ENCODE measurements at places on chromosomes 3 and 15.

DNA sequence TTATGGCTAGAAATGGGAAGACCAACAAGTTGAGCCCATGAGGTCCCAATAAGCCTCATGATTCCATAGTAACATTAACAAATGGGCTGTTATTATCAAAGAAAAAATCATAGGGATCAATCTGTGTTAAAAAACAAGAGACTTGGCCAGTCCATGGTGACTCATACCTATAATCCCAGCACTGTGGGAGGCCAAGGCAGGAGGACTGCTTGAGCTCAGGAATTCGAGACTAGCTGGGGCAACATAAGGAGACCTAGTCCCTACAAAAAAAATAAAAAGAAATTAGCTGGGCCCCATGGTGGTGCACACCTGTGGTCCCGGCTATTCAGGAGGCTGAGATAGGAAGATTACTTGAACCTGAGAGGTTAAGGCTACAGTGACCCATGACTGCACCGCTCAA is 124.8 kb downstream of the DMXL2 start:
- DNase-seq: no peak
- H3K36me3 ChIP-seq: peaks cover 28% of the 10 kb centered on the region
- no peaks in the 10 kb centered on the region for H3K27me3 ChIP-seq
- H3K4me1 ChIP-seq: no peaks in the 10 kb centered on the region

DNA sequence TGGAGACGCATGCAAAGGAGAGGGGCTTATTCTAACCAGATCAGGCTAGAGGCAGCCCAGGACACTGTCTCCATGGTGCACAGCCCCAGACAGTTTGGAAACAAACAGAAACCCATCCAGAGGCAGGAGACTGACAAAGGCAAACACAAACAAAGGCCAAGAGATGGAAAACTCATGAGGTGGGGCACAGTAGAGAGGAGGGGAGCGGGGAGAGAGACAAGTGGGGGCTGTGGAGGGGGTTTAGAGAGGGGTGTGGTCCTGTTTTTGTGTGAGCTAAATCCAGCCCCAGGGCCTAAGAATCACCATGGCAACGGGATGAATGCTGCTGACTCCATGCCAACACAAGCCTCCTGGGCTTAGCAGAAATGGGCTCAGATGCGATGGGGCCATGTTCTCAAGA is 32.3 kb downstream of the PARP16 start:
- peaks cover 15% of the 10 kb centered on the region for H3K4me1 ChIP-seq
- no peak for DNase-seq
- no peak overlapping the region for H3K27ac ChIP-seq

GRCh38 chr3:101623656-101624055 is 49.7 kb downstream of the PCNP start:
- DNase-seq: no peak
- H3K27ac ChIP-seq: no peak overlapping the region
- H3K4me1 ChIP-seq: no peaks in the 10 kb centered on the region
- no peak overlapping the region for H3K4me3 ChIP-seq
- no peaks in the 10 kb centered on the region for H3K27me3 ChIP-seq

- H3K4me3 ChIP-seq: no peak overlapping the region
- H3K4me1 ChIP-seq: peaks cover 3% of the 10 kb centered on the region
Observed at GRCh38 chr15:68653031-68653635, 74.3 kb downstream of the CORO2B start.

- no peak overlapping the region for H3K4me3 ChIP-seq
Observed at GRCh38 chr3:71262364-71263265, 320.9 kb downstream of the FOXP1 start.

GRCh38 chr3:78846718-78847117 is 921.1 kb downstream of the ROBO1 start:
- peaks cover 57% of the 10 kb centered on the region for H3K4me1 ChIP-seq
- no peaks in the 10 kb centered on the region for H3K27me3 ChIP-seq

DNA sequence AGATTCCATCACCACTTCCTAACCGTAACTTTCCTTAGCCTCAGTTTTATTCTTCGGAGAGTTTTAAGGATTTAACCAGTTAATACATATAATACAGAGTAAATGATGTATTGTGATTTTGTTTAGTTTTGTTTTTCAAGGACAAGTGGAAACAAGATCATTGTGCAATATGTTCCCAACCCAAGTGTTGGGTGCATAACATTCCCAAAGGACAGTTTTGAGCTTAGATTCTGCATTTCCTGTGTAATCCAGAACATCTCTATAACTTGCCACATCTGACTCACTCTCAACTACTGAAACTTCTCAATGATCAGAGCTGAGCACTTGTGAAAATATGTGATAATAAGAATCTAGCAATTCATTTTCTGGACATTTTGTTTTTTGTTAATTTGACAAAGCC is 466.1 kb upstream of the PPP2R3A start:
- no peak for DNase-seq
- H3K36me3 ChIP-seq: no peaks in the 10 kb centered on the region
- peaks cover 65% of the 10 kb centered on the region for H3K27me3 ChIP-seq
- H3K4me1 ChIP-seq: no peaks in the 10 kb centered on the region
- H3K27ac ChIP-seq: no peak overlapping the region

GRCh38 chr3:58236527-58237237 is 910 bp upstream of the ABHD6 start:
- peaks cover 5% of the 10 kb centered on the region for H3K4me1 ChIP-seq
- no peak for DNase-seq
- peak overlapping the region; percentile 47 for H3K27ac ChIP-seq
- peaks cover 53% of the 10 kb centered on the region for H3K27me3 ChIP-seq
- no peaks in the 10 kb centered on the region for H3K36me3 ChIP-seq
- H3K4me3 ChIP-seq: peak overlapping the region; percentile 82

GRCh38 chr3:153138276-153139210 is 23.5 kb upstream of the RAP2B start:
- DNase-seq: no peak
- H3K4me1 ChIP-seq: peaks cover 21% of the 10 kb centered on the region
- no peaks in the 10 kb centered on the region for H3K27me3 ChIP-seq
- no peaks in the 10 kb centered on the region for H3K36me3 ChIP-seq
- peak overlapping the region; percentile 99 for H3K27ac ChIP-seq
- no peak overlapping the region for H3K4me3 ChIP-seq

- no peak overlapping the region for H3K4me3 ChIP-seq
- H3K36me3 ChIP-seq: peaks cover 8% of the 10 kb centered on the region
- no peak for DNase-seq
Observed at GRCh38 chr3:29972320-29972993, 633.9 kb upstream of the TGFBR2 start.

DNA sequence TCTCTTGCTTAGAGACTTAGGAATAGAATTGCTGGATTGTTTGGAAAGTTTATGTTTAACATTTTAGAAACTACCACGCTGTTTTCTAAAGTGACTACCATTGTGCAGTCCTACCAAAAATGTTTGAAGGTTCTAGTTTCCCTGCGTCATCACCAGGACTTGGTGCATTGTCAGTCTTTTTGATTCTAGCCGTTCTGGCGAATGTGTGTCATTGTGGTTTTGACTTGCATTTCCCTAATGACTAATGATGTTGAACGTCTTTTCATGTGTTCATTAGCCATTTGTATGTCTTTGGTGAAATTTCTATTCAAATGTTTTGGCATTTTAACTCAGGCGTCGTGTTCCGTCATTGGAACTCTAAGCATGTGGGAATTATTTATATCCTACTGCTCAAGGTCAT is 58.0 kb downstream of the CHD2 start:
- H3K4me1 ChIP-seq: no peaks in the 10 kb centered on the region
- peak overlapping the region; percentile 69 for H3K27ac ChIP-seq
- no peaks in the 10 kb centered on the region for H3K27me3 ChIP-seq
- H3K36me3 ChIP-seq: peaks cover 69% of the 10 kb centered on the region
- no peak overlapping the region for H3K4me3 ChIP-seq

- H3K27me3 ChIP-seq: no peaks in the 10 kb centered on the region
- H3K36me3 ChIP-seq: peaks cover 14% of the 10 kb centered on the region
- H3K4me1 ChIP-seq: peaks cover 20% of the 10 kb centered on the region
- no peak for DNase-seq
Observed at GRCh38 chr3:146125951-146126350, 35.0 kb downstream of the PLOD2 start.

GRCh38 chr3:172286548-172287148 is 161.6 kb downstream of the GHSR start:
- no peaks in the 10 kb centered on the region for H3K27me3 ChIP-seq
- peak overlapping the region; percentile 19 for H3K27ac ChIP-seq
- peaks cover 24% of the 10 kb centered on the region for H3K36me3 ChIP-seq
- H3K4me1 ChIP-seq: peaks cover 61% of the 10 kb centered on the region
- no peak for DNase-seq
- H3K4me3 ChIP-seq: no peak overlapping the region

GRCh38 chr3:33664195-33664594 is 53.9 kb downstream of the CLASP2 start:
- H3K27me3 ChIP-seq: no peaks in the 10 kb centered on the region
- H3K27ac ChIP-seq: no peak overlapping the region
- no peak overlapping the region for H3K4me3 ChIP-seq
- H3K36me3 ChIP-seq: peaks cover 5% of the 10 kb centered on the region

DNA sequence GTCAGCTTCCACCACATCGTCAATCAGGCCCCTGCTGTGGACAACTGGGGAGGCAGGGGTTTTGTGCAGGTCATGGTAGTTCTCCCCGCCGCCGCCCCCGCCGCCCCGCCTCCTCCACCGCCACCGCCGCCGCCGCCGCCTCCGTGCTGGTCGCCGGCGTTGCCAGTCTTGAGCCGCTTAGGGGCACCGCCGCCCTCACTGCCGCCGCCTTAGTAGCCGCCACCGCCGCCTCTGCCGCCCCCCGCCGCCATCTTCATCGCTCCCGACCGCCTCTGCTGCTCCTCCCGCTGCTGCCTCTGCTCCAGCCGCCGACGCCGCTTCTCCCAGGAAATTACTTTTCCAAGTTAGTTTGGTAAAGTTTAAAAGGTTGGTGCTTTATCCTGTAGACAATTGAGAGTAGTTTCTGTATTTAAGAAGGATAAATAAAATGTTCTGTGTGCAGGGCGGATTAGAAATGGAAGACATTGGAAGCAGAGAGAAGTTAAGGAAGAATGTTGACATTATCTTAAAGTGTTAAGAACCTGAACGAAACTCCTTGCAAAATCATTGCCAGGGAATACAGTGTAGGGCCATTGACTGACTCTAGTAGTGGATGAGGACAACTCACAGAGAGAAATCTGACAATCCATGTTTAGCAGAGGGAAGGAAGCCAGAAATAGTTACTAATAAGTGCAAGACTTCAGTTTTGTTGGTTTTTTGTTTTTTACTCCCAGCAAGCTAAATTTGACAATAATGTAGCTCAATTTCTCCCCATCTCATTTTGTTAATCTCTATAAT is 53.0 kb upstream of the GOLGA8A start:
- H3K27ac ChIP-seq: no peak overlapping the region
- H3K4me1 ChIP-seq: peaks cover 3% of the 10 kb centered on the region
- no peak for DNase-seq
- H3K36me3 ChIP-seq: peaks cover 11% of the 10 kb centered on the region

GRCh38 chr3:183227586-183227985 is 25.5 kb upstream of the B3GNT5 start:
- H3K27me3 ChIP-seq: no peaks in the 10 kb centered on the region
- H3K4me3 ChIP-seq: no peak overlapping the region
- no peaks in the 10 kb centered on the region for H3K4me1 ChIP-seq
- DNase-seq: no peak
- H3K36me3 ChIP-seq: no peaks in the 10 kb centered on the region
- H3K27ac ChIP-seq: no peak overlapping the region

- DNase-seq: no peak
- no peak overlapping the region for H3K4me3 ChIP-seq
- H3K4me1 ChIP-seq: no peaks in the 10 kb centered on the region
- H3K36me3 ChIP-seq: no peaks in the 10 kb centered on the region
- H3K27ac ChIP-seq: no peak overlapping the region
Observed at GRCh38 chr15:95520511-95520910, 810.0 kb upstream of the NR2F2 start.

- no peak overlapping the region for H3K4me3 ChIP-seq
- H3K27ac ChIP-seq: no peak overlapping the region
Observed at GRCh38 chr15:60297047-60297446, 100.7 kb downstream of the ANXA2 start.

GRCh38 chr3:170003881-170004356 is 33.9 kb upstream of the GPR160 start:
- H3K27ac ChIP-seq: no peak overlapping the region
- H3K36me3 ChIP-seq: peaks cover 6% of the 10 kb centered on the region
- no peak overlapping the region for H3K4me3 ChIP-seq
- H3K27me3 ChIP-seq: no peaks in the 10 kb centered on the region
- H3K4me1 ChIP-seq: peaks cover 3% of the 10 kb centered on the region

GRCh38 chr3:30314757-30315325 is 291.6 kb upstream of the TGFBR2 start:
- no peak overlapping the region for H3K27ac ChIP-seq
- H3K4me3 ChIP-seq: no peak overlapping the region
- peaks cover 12% of the 10 kb centered on the region for H3K4me1 ChIP-seq
- H3K27me3 ChIP-seq: no peaks in the 10 kb centered on the region
- no peak for DNase-seq
- H3K36me3 ChIP-seq: no peaks in the 10 kb centered on the region

DNA sequence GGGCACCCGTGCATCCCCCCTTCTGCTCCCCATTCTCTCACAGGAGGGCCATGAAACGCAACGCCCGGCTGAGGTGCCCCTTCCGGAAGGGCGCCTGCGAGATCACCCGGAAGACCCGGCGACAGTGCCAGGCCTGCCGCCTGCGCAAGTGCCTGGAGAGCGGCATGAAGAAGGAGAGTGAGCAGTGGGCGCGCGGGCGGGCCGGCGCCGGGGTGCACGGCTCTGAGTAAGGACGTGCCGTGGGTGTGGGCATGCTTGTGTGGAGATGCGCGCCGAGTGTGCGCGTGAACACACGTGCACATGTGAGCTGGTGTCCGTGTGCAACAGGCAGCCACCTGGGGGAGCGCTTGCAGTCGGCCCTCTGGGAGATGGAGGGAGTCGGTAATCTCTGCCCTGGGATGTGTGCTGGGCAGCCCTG is 28.1 kb downstream of the NR1I2 start:
- no peak overlapping the region for H3K27ac ChIP-seq
- no peaks in the 10 kb centered on the region for H3K4me1 ChIP-seq
- peaks cover 37% of the 10 kb centered on the region for H3K27me3 ChIP-seq

GRCh38 chr3:65344444-65344843 is 656.6 kb upstream of the ADAMTS9 start:
- no peak for DNase-seq
- no peaks in the 10 kb centered on the region for H3K36me3 ChIP-seq
- H3K27me3 ChIP-seq: peaks cover 13% of the 10 kb centered on the region
- peaks cover 8% of the 10 kb centered on the region for H3K4me1 ChIP-seq
- no peak overlapping the region for H3K27ac ChIP-seq

- no peak overlapping the region for H3K27ac ChIP-seq
- H3K4me1 ChIP-seq: peaks cover 18% of the 10 kb centered on the region
- H3K36me3 ChIP-seq: no peaks in the 10 kb centered on the region
- no peak for DNase-seq
- no peaks in the 10 kb centered on the region for H3K27me3 ChIP-seq
Observed at GRCh38 chr3:52174896-52175295, 20.7 kb upstream of the POC1A start.

DNA sequence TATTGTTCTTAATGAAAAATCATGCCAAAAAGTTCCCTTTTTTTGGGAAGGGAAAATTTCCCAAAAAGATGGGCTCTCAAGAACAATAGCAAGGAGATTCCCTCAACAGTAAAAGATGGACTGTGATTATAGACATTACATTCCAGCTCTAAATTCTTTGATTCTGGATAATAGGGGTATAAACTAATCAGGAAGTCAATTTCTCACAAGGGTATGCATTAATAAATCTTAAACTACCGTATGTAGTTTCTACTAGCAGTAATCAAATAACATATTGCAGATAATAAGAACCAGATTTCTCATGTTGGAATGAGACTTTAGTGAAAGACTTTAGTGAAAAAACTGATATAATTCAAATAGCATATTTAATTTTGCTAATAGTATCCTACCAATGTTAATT is 144.8 kb upstream of the PTPRG start:
- peaks cover 5% of the 10 kb centered on the region for H3K27me3 ChIP-seq
- H3K4me3 ChIP-seq: no peak overlapping the region
- H3K36me3 ChIP-seq: no peaks in the 10 kb centered on the region
- no peaks in the 10 kb centered on the region for H3K4me1 ChIP-seq
- no peak for DNase-seq
- H3K27ac ChIP-seq: no peak overlapping the region
